ENCODE measurements at places on chromosomes 4 and X.
A peak's percentile ranks its signal among the peaks of the same experiment; 100 is the strongest.

- DNase-seq: peak; percentile 61
Observed at GRCh38 chr4:26206339-26206738, 114.5 kb upstream of the RBPJ start.

DNA sequence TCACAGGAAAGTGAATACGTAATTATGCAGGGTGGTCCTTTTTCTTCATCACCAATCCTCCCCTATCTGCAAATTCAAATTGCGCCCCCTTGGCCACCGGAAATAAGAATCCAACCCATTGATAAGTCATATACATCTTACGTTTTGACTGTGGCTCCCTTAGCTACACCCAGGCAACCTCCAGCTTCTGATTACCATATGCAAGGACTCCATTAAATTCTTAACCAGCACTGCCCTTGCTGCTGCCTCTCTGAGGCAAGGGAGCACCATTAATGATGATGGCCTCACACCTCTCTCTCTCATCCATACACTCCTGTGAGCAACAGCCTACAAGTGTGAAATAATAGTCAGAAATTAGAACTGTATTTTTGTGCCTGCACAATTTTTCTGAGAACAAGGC, 106.0 kb upstream of the NOCT start:
- DNase-seq: no peak

GRCh38 chr4:81498551-81499099, 26.9 kb upstream of the RASGEF1B start:
- no peak for DNase-seq

GRCh38 chr4:32106767-32107166, 1386.6 kb downstream of the PCDH7 start:
- no peak for DNase-seq

DNA sequence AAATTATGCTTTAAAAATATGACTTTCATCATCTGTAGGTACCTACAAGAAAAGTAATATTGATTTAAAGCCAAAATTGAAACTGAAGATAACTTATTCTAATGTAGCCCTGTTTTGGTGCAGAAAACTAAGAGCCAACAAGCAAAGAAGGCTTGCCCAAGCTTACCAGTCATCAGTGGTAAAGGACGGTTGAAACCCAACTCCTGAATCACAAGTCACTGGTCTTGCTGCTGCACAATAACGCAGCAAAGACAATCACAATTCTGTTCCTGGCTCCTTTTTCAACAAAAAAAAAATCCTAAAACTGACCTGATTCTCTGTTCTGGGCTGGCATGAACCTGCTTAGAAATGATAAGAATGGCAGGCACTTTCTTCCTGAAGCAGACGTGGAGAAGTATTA, 34.5 kb downstream of the WDFY3 start:
- DNase-seq: no peak

GRCh38 chr4:153045111-153045982, 109.2 kb downstream of the FHDC1 start:
- DNase-seq: no peak

GRCh38 chr4:102352781-102353180, 7.5 kb upstream of the SLC39A8 start:
- no peak for DNase-seq

- no peak for DNase-seq
Observed at GRCh38 chr4:38209654-38210053, 249.5 kb downstream of the PTTG2 start.

GRCh38 chrX:15143050-15143824, 126.6 kb downstream of the ASB9 start:
- peak; percentile 6 for DNase-seq

DNA sequence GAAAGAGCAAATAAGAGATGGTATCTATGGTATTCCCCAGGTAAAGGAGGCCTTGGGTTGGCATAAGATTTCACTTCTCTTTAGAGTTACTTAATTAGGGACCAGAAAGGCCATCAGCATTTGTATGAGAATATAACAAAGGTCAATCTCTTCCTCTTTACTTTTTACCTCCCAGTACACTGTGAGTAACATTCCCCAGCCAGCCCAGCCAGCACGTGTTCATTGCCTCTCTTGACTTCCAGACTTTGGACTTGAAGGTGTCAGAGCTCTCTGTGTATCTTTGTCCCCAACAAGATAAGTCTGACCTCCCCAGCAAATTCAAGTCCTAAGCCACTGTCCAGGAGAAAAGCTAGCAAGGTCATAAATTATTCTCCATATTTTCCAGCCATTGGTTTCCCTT, 110.5 kb downstream of the AR start:
- DNase-seq: no peak

DNA sequence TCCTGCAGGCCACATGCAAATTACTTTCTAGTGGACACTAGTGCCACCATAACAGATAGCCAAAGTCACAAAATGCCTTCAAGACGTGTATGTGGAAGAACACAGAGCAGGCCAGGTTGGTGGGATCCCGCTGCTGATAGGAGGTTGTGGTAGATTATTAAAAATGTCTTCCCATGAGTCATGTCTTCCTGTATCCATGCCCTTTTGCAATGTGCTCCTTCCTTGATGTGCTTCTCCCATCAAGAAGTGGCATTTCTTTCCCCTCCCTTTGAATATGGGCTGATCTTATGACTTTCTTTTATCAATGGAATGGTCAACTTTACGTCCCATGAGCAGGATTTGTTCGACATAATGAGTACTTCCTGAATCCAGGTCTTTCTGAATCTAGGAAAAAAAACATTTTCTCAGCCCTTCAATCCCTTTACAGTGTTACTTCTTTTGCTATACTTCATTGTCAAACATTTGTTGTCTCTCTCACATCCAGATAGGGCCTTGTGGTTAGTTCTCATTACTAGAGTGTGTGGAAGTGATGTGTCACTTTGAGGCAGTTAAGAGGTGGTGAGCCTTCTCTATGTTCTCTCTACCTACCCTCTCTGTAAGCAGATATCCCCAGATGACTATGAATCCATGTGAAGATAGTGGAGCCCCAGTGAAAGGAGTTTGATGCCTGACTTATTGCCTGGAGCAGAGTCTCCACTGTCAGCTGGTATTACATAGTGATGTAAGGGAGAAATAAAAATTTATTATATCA, 519.2 kb upstream of the DIPK2B start:
- DNase-seq: no peak

DNA sequence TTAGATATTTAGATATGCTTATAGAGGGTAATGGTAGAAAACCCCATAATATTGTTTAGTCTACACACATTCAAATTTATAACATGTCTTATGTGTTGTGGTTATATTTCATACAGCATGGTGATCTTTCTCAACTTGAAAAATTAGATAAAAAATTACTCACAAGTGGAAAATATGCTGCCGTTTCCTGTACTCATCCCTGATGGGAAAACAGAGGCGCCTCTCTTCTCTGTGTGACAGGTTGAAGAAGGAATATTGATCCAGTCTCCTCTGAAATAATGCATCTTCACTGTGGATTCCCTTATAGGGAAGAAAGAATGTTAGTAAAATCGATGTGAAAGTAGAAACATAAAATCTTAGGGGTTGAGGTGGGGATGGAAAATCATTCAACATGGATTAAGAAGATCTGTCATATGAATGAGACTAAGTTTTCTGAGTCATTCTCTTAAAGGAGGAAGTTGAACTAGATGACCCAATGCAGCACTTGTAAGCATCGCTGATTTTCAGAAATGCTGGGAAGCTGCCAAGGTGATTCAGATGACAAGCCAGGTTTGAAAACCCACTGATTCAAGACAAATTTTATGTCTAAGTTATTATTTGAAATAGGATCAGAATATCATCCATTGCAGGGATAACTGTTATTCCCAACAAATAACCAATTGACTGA, 70.7 kb downstream of the ANKRD50 start:
- no peak for DNase-seq

DNA sequence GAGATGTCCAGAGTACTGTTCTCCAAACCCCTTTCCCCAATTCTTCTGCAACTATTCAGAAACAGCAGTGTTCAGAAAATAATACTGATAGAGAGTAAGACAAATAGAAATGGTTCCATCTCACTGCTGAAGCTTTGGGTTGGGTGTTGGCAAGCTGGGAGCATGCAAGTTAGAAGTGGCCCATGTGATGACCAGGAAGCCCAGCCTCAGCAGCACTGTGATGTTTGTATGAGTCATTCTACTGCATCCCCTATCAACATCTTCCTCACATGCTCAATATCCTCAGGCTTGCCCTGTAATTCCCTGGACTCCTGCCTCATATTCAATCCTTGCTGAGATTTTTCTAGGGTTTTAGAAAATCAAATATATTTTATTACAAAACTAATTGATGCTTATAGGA, 96.5 kb downstream of the CHRDL1 start:
- DNase-seq: no peak

DNA sequence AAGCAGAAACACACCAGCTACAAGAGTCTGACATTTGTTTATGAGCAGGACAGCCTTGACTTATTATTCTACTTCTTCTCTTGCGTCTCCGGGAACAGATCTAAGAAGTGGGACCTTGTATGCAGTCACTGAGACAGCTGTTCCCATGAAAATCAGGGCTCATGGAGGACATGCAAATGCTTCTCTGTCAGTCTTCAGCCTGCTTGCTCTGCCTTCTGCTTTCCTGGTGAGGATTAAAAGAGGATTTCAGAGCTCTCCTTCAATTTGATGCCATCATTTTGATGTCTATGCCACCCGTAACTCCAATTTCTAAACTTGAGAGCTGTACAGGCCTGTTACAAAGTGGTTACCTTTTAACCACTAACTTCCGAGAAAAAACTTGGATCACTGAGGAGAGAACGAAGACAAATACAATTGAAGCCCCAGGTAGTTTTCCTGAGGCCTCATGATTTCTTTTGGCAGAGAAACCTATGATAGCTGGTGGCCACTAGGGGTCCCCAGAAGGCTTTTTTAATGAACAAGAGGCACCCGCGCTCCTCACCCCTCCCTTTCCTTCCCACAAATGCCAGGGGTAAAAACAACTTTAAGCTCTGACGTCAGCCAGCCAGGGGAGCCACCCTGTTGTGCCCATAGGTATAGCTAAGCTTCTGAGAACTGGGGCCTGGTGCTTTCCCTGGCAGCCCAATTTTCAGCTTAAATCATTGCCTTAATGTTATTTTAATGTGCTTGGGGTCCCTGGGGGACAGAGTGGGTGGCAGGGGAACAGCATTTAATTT, 97.0 kb downstream of the DDIT4L start:
- peak; percentile 74 for DNase-seq

DNA sequence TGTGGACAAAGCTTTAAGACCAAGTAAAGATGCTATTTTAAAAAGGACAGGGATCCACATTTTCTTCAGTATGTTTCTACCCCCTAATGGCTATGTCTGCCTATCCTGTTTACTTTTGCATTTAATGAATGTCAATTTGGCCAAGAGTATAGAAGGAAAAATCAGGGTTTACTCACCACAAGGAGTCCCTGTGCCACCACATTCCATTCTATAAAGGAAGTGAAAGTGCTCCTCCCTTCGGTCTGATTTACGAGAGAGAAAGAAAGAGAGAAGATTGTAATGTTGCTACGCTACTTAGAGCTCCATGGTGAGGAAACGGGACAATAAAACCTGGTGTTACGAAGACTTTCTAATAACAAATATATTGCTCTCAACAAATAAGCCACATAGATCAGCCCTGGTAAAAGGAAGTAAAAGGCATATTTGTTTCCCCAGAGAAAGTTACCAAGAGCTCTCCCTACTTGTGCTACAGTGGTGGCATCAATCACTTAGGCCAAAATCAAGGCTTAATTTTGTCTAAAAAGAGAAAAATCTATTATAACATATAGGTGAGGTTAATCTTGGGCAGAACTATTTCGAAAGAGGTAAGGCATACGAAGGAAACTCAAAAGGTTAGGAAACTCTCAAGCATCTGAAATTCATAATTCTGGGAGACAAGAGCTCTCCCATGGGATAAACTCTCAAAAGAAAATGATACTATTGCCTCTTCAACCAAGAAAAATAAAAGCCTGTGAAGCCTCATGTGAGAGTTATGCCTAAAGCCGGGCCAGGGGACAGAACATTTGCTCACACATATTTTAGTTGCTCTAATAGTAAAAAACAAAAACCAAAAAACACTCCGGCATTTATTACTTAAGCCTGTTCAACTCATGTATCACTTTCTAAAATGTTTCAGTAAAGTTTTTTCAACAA, 29.5 kb downstream of the TAPT1 start:
- DNase-seq: peak; percentile 23

- DNase-seq: no peak
Observed at GRCh38 chrX:47158131-47158530, 13.1 kb downstream of the RBM10 start.

DNA sequence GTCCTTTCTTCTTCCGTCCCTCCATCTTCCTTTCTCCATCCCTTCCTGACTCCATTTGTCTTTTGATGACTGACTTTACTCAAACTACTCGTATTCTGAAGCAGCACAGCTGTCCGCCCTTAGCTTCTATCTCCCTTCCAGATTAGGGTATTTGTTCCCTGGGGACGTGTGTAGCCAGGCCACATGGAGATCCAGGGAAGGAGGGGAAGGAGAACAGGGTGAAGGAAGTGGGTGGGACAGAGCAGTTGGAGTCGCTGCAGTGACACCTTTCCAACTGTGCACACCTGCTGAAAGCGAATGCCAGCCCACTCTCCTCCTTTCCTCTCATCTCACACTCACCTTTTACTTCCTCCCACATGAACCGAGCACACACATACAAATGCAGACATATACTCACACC, 323.8 kb downstream of the DCTD start:
- no peak for DNase-seq

GRCh38 chr4:107183155-107183774, 147.2 kb upstream of the DKK2 start:
- DNase-seq: peak; percentile 46

DNA sequence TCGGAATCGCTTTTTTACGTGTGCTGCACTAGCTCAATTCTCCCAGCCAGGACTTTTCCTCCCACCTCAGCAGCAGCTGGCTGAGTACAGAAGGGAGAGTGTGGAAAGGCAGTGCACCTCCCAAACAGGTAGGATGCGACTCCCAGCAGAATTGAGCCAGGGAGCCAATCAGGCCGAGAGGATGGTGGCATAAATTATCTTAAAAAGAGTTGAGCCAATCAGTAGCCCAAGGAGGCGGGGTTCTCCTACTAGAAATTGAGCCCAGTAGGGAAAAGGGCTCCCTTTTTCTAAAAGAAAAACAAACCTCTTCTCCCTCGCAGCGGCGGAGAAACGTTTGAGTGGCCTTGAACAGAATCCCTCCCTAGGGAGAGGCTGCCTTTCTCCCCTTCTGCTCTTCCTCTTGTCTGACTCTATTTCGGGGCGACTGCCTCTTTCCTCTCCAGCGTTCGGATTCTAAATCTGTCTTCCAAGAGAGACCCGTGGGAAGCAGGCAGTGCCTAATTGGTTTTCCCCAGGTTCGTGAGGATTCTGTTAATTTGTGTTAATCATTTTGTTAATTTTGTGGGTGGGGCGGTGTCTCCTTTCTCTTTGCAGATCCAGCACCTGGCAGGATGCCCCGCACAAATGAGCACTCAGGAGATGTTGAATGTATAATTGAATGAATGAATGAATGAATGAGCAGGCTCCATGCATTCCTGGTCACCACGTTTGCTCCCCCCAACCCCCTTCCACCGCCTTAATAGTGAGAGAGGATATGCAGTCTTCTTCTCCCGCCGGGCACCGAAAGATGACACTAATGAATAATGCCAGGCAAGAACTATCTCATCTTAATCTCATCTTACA, at the start of gene GABRG1:
Gene GABRG1 (minus strand): TSS at position 142 of the 843 bp plus-strand sequence. CDS start 141 bp downstream, at position 1.
- no peak for DNase-seq

- DNase-seq: no peak
Observed at GRCh38 chrX:31546126-31546525, 474.3 kb upstream of the FTHL17 start.

Measured in right renal pelvis (tissue), 4 donors.